ENCODE measurements at places on chromosomes 3 and 15.

- no peak for DNase-seq
Measured at GRCh38 chr3:162541923-162542322, 1045.3 kb downstream of the OTOL1 start.

DNA sequence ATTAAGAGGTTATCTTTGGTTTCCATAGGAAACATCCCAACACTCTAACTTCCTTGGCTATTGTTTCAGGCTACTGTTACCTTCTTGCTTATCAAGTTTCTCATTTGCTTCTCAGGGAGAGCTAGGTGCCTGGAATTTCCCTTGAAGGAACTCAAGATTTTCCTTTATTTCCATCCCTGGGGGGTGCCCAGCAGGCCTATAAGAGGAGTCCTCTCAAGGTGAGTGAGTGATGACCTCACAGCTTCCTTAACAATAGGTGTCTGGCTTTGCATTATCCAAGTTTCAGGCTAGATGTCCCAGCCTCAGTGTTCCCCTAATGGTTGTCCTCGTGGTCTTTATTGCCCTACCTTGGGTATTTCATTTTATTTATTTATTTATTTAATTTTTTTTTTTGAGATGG lies 12.1 kb upstream of the CTSH start:
- DNase-seq, result no peak

GRCh38 chr15:45441686-45442085 lies 63.3 kb upstream of the GATM start:
- no peak for DNase-seq

DNA sequence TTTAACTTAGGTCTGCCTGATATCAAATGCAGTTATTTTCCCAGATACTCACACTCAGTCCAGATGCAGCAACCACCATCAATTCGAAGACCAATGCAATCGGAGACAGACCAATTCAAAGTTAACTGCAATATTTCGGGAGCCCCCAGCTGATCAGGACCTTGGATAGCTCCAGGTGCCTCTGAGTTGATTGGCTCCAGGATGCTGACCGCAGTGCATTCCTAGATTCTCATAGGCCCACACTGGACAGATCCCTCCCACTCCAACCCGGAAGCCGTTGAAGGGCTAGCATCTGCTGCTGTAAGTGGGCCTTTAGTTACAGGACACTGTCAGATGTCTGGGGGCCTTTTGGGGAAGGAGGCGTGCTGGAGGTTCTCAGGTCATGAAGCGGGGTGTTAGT lies 89.5 kb upstream of the ATP2B2 start:
- no peak for DNase-seq

GRCh38 chr3:184011230-184011876 lies 6.3 kb downstream of the ABCC5 start:
- DNase-seq, result no peak

GRCh38 chr3:76034649-76035048 lies 249.3 kb upstream of the ZNF717 start:
- DNase-seq, result no peak

GRCh38 chr3:150775001-150775599 lies 12.1 kb upstream of the SIAH2 start:
- DNase-seq, result no peak

- no peak for DNase-seq
Measured at GRCh38 chr15:42955518-42955917, 34.9 kb upstream of the TTBK2 start.

DNA sequence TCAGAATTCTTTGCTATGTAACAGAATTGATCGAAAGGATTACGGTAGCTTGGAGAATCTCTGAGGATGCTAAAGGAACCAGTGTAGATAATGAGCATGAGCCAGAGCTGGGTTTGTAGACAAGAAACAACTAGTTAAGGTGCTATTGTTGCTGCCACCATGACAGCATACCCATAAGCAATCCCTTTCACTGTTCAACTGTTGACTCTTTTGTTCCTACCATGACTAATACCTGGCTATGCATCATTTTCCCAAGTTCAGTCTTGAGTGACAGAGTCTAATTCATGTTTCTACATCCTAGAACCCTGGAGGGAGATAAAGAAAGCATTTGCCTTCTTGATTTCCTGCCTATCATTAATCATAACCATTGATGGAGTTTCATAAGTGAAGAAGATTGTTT lies 600.3 kb downstream of the OTOL1 start:
- no peak for DNase-seq

GRCh38 chr15:34625007-34625406 lies 41.6 kb upstream of the GOLGA8B start:
- no peak for DNase-seq

DNA sequence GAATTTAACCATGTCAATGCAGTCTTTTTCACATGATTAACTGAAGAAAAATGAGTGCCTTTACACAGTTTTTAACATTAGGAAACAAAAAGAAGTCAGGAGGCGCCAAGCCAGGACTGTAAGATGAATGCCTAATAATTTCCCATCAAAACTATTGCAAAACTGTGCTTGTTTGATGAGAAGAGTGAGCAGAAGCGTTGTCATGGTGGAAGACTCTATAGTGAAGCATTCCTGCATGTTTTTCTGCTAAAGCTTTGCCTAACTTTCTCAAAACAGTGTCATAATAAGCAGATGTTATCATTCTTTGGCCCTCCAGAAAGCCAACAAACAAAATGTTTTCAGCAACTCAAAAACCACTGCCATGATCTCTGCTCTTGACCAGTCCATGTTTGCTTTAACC lies 156.8 kb upstream of the CDIN1 start:
- no peak for DNase-seq
